ENCODE measurements at places on chromosomes 11 and 22. TPM values are rescaled to one million over a fixed set of nuclear protein-coding genes. Genes with fewer than 3 reads are reported as not detected.

Gene IL18
- total RNA-seq, result not detected

DNA sequence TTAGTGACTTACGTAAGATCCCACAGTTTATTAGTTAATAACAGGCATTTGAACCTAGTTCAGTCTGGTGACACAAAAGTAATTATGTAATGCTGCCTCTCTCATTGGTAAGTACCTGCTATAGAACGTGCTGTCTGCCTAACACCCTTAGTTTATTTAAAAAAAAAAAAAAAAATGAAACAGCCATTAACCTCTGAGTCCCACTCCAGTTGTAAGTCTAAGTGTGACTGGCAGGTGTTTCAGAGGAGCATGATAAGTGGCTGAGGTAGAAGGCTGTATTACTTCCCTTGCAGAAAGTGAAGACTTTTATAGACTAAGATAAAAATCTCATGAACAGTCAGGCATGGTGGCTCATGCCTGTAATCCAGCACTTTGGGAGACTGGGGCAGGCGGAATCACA is 140.5 kb downstream of the TRIM44 start:
- DNase-seq, result no peak

DNA sequence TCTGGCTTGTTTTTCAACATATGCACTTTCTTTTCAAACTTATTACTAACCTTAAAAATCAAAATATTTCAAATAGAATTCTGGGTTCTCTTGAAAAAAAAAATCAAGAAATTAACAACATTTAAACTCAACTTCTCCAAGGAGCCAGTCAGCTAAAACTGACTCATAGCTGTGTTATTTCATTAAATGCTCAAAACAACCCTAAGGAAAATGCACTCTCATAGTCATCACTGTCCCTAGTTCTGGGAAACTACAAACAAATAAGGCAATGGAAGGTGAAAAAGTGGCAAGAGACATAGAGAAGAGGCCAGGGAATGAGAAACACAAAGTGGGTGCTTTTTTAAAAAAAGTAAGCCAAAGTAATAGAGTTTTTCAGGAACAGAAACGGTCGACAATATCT is 4.1 kb upstream of the ARHGAP20 start:
- DNase-seq, result no peak

DNA sequence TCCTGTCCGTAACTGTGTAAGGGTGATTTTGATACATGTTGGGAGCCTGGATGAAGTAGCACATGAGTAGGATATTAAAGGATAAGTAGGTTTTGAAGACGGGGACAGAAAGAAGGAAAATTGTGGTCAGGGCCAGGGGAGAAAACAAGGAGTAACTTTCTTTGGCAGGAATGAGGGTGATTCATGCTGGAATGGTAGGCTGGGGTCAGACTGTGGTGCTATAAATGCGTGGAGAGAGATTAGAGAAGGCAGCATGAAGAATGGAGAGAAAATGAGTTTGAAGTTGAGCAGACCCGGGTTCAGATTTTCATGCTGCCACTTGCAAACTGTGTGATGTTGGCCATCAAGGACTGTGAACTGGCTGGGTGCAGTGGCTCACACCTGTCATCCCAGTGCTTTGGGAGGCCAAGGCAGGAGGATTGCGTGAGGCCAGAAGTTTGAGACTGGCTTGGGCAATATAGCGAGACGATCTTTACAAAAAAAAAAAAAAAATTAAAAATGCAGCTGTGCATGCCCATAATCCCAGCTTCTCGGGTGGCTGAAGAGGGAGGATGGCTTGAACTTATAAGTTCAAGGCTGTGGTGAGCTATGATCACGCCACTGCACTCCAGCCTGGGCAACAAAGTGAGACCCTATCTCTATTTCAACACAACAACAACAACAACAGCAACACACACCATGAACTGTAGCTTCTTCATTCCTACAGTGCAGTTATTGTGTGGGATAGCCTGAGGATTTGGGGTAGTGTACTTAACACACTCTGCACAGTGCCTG is 22.3 kb downstream of the ZBTB16 start:
- no peak for DNase-seq
